D341Med (cell line): ENCODE measurements at places on chromosomes 12 and 14.

DNA sequence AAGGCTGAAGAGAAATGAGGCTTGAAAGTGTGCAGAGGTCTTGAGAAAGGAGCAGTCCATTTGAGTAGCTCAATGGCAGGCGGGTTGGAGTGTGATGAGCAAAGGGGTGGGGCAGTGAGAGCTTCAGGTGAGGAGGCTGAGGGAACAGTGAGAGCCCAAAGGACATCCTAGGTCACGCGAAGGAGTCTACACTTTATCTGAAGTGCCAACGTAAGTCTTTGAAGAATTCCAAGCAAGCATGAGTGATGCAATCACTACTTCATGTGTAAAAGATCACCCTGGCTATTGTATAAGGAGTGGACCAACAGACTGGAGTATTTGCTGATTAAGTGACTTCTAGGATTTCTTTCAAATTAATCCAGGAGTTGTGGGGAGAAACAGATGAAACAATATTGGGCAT is 159.9 kb upstream of the HIF1A start:
- no peak for DNase-seq

DNA sequence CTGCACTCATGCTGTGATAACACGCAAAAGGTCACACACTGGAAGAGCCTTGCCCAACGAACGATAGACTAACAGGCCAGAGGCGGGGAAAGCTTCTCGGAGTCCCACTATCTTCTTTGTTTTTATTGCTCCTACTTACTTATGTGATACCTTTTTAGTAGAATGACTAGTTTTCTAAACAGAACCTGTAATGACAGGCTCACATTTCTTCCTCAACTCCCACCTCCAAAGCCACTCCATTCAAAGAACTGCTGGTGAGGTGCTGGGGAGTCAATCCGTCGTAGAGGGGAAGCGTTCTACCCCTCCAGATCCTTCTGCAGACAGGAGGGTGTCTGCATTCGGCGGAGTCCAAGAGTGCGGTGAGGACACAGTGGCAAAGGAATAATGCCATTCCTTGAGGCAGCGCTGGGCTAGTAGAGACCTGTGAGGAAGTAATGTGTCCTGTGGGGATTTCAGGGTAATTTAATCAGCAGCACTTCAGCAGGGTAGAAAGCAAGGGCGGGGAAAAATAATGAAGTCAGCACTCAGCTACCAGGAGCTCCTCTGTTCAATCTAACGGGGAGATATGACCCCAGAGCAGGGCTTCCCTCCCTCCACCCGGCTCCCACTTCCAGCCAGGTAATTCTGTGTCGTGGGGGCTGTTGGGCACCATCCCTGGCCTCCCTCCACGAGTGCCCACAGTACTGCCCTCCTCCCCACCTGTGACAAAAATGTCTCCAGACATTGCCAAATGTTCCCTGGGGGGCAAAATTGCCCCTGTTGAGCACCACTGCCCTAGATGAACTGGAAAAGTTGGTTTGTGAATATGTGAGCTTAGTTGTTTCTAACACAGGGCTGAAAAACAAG is 25.2 kb downstream of the SPRING1 start:
- DNase-seq = no peak

- peak; percentile 35 for DNase-seq
These were observed 198.7 kb upstream of the DCN start for GRCh38 chr12:91381309-91381804.

DNA sequence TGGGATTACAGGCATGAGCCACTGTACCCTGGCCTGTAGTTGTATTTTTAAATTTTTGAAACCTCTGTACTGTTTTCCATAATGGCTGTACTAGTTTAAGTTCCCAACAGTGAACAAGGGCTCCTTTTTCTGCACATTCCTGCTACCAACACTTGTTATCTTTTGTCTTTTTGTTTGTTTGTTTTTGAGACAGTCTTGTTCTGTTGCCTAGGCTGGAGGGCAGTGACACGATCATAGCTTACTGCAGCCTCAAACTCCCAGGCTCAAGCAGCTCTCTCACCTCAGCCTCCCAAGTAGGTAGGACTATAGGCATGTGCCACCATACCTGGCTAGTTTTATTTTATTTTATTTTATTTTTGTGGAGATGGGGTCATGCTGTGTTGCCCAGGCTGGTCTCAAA is 23.0 kb downstream of the BRMS1L start:
- no peak for DNase-seq

GRCh38 chr12:95520816-95521215 is 30.5 kb downstream of the USP44 start:
- DNase-seq = no peak

GRCh38 chr12:81958406-81958805 is 199.3 kb upstream of the PPFIA2 start:
- DNase-seq = no peak

- DNase-seq = no peak
These were observed 333.8 kb downstream of the PDZRN4 start for GRCh38 chr12:41521872-41522379.

GRCh38 chr12:93174048-93174447 is 203.7 kb upstream of the NUDT4 start:
- no peak for DNase-seq

DNA sequence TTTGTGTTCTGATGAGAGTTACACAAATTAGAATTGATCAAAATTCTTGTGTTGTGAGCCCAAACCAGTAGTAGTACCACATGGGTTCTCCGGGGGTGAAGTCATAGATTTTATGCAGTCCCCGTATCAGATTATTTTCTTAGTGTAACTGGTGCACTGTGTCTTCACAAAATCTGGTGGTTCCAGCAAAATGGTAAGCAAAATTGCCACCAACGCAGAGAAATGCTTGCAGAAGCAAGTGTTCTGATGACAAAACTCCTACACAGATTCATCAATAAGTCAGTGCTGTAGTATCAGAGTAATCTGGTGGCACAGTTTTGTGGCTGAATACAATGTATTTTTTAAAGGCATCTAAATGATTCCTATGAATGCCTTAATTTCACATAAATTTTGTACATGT is 1.3 kb upstream of the CACNA2D4 start:
- no peak for DNase-seq

GRCh38 chr12:92079054-92079385 is 66.6 kb downstream of the BTG1 start:
- DNase-seq = no peak

DNA sequence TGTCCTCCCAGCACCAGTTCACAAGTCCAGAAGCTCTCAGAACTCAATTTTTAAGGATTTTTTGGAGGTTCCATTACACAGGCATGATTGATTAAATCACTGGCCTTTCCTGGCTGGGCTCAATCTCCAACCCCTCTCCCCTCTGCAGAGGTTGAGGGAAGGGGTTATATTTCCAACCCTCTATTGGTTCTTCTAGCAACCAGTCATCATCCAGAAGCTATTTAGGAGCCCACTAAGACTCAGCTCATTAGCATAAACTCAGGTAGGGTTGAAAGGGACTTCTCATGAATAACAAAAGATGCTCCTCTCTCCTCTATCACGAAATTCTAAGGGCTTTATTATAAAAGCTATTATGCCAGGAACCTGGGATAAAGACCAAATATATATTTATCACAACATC is 41.5 kb downstream of the SPPL3 start:
- DNase-seq = no peak

DNA sequence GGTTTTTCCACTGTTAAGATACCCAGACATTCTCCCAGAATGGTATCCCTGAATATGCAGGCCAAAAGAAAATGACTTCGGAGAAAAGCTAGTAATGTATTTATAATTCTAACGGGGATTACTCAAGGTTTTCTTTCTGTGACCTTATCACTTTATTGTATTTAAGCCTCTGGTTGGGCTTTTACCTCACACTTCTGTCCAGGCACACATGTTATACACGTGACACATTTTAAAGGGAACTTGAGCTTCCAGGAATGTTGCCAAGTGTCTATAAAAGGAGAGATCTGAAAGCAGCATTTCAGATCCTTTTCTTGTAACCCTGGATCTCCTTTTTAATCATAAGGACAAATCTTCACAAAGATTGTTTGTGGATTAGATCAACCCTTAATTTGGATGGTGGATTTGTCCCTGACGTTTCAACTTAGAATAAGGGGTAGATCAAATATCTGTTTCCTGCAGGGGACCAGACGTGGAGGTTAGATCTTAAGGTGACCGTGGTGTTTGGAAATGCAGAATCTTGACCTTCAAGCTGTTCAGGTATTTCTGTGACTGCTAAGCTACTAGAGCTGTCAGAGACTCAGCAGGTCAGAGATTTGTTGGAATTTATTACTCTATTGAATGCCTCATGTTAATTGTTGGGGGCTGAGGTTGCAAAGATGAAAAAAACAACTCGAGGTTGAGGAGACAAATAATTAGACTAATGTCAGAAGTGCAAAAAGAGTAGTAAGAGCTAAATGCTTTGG is 1.5 kb downstream of the CIPC start:
- DNase-seq = no peak

GRCh38 chr12:116325336-116325664 is 47.8 kb upstream of the MED13L start:
- no peak for DNase-seq

DNA sequence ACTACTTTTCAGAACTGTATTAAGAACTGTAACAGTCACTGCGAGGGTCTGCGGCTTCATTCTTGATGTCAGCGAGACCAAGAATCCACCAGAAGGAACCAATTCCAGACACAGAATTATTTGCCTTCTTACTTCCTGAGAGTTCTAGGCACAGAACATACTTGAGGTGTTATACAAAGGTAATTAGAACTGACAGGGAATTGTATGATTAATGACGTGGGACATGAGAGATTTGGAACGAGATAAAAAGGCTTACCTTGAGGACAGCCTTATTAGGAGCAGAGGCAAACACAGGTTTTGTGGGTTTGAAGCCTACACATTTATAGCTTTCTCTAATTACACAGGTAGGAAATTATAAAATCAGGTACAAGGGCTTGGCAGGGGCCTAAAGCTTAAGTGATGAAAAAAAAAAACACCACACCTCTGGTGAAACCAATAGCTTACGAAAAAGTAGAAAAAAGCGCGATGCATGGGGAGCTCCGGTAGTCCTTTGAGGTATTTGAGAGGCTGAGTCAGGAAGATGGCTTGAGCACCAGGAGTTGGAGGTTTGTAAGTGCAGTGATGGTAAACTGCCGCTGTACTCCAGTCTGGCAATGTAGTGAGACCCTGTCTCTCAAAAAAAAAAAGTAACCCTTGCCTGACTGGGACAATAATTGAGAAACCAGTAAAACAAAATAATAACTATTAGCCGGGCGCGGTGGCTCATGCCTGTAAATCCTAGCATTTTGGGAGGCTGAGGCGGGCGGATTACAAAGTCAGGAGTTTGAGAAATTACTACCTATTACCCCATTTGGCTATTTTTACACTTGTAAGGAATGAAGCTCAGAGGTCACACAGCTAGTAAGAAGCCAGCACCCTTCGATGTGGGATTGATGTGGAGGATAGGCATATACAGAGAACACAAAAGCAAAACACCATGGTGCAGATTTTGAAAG is 795 bp upstream of the ACOT2 start:
- no peak for DNase-seq

GRCh38 chr12:53770281-53770680 is 18.5 kb upstream of the CISTR start:
- DNase-seq = no peak

GRCh38 chr12:88834226-88834625 is 254.0 kb upstream of the KITLG start:
- no peak for DNase-seq

DNA sequence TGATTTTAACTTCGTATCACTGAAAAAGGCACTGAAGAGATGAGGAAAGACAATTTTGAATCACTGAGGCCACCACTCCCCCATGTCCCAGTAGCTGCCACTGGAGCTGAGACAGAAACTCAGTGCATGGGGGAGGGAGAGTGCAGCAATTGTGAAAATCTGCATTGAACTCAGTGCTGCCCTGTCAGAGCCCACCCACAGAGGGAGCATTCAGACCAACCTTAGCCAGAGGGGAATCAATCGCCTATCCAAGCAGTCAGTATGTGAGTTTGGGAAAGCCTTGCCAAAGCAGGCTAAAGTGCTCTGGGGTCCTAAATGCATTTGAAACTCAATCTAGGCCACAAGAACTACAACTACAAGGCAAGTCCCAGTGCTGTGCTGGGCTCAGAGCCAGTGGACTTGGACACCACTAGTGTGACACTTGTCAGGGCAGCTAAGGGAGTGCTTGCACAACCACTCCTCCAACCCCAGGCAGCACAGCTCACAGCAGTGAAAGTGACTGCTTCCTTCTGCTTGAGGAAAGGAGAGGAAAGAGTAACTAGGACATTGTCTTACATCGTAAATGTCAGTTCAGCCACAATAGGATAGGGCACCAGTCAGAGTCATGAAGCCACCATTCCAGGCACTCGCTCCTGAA is 13.3 kb downstream of the RNASE3 start:
- DNase-seq = no peak

GRCh38 chr12:10363914-10364814 is 25.7 kb downstream of the KLRK1 start:
- no peak for DNase-seq

GRCh38 chr14:93464271-93464670 is 33.5 kb downstream of the UNC79 start:
- DNase-seq = no peak

DNA sequence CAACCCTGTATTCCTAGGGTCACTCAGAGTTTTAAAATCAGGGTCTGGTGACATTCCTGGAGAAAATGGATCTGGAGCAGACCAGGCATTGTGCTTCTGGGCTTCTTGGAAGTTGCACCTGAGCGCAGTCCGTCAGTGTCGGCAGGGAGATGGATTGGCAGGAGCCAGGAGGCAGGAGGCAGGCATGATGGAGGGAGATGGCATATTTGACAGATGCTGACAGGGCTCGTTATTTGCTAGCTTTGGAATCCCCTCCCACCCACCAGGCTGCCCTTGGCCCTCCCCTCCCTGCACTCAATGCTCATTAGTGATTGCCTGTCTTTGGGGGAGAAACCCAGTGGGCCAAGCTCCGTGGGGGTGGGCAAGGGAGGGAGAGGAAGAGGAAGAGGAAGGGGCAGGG is 4.7 kb downstream of the CISTR start:
- DNase-seq = no peak

DNA sequence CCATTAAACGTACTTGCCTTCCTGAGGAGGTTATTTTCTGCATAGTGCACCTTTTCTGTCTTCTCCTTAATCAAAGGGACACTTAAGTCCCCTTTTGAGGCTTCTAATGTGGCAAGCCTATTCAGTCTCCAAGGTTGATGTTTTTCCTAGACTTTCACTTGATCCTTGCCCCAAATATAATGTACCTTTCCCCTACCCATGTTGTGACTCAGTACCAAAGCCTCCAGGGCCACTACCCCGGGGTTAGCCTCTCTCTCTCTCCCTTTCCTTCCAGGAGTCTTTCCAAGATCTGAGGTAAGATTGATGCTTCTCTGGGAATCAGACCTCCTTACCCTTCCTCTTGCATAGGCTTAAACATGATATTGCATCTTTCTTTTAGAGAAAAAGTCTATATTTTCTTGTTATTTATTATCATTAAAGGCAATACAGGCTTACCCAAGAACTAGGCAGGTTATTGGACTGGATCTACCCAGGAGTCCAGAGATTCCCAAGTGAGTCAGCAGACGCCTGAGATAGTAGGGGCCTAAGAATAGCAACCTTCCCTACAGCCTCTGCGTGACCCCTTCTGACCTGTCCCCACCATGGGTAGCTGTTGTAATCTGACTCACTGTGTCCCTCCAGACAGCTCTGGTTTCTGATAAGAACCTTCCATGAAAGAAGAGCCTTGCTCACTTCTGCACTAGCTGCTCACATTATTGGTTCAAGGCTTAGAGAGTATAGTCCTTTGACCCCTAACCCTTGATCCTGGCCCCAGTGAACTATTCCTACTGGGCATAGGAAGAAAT is 172.9 kb downstream of the ZFP36L1 start:
- no peak for DNase-seq

- no peak for DNase-seq
These were observed 49.6 kb downstream of the GRIP1 start for GRCh38 chr12:66629138-66629870.
